Right ventricle myocardium superior (tissue), 1 donor: ENCODE measurements at places on chromosomes 4 and X. TPM values are rescaled to one million over a fixed set of nuclear protein-coding genes. Genes with fewer than 3 reads are reported as not detected.
A peak's percentile ranks its signal among the peaks of the same experiment; 100 is the strongest.

GRCh38 chr4:73612032-73612431, 8.2 kb downstream of the RASSF6 start:
- DNase-seq, result no peak

DNA sequence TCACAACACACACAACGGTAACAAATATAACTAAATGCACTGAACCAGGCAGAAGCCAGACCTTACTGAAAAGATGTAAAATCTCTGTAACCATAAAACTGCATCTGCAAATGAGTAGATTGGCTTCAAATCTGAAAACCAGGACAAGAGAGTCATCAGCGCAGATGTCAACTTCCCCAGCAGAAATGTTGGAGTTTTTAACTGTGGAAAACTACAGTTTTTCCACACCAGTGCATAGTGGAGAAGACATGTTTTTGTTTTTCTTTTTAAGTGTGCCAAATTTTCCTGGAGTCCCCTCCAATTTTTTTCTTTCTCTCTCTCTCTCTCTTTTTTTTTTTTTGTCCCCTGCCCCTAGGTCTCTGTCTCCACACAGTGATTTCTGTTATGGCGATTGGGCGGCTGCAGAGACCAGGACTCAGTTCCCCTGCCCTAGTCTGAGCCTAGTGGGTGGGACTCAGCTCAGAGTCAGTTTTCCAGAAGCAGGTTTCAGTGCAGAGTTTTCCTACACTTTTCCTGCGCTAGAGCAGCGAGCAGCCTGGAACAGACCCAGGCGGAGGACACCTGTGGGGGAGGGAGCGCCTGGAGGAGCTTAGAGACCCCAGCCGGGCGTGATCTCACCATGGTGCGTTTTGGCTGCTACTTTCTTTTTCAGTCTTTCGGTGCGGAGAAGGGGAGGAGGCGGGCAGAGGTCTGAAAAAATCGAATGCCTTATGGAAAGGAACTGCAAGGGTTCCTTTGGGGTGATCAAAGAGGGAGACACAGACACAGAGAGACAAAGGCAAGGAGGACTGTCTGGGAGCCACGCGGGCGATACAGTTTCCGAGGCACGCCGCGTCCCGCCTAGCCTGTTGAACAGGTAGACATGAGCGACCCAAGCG, at the start of gene GUCY1A1:
Gene GUCY1A1, plus strand, starts transcription at position 505 of the 878 bp plus-strand sequence. CDS start 30,020 bp downstream, outside the sequence.
- DNase-seq, result peak; percentile 51

- peak; percentile 74 for DNase-seq
These were observed 16.0 kb downstream of the IGFBP7 start for GRCh38 chr4:57093845-57094831.

DNA sequence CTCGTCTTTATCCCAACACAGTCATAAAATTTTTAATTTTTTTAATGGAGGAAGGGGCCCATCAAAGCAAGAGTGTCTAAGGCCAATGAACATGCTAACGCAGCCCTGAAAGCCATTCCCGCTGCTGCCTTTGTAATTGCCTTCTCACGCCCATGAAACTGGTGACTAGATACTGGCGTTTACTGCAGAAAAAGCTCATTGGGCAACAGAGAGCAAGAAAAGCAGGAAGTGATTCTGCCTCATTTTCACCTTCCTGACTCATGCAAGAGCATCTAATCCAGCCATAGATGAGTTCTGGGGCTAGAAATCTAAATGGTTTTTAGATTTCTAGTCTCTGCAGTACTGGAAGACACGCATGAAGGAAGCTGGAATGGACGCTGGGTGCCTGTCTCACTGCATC, 72.5 kb downstream of the ANXA3 start:
- DNase-seq, result no peak

DNA sequence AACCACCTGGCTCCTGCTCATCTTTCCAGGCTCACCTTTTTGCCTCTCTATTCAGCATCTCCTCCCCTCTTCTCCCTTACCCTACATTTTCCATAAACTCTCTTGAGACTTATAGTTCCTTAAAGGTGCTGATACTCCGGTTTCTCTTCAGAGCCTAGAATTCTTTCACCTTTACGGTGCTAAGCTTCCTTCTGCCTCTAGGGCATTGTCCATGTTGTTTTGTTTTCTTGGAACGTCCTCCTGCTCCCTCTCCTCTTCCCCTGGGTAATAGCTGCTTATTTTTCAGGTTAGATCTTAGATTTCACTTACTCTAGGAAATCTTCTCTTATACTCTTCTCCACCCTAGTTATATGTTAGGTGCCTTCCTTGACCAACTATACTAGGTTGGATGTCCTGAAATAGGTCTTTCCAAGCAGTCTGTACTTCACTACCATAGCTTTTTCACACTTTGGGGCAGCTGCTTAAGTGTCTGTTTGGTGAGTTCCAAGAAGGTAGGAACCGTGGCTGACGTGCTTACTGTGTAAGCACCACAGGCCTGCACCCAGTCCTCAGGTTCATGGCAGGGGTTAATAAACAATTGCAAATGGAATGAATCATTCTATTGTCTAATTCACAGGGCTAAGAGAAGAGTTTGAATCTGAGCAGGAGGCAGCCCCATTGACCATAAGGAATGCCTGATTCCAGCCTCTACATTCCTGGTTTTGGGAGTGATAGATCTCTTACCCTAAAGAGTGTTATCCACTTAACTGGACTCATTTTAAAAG, 227.5 kb downstream of the MGST2 start:
- DNase-seq, result no peak

GRCh38 chr4:118322831-118323502, 29.8 kb downstream of the PRSS12 start:
- DNase-seq, result no peak

DNA sequence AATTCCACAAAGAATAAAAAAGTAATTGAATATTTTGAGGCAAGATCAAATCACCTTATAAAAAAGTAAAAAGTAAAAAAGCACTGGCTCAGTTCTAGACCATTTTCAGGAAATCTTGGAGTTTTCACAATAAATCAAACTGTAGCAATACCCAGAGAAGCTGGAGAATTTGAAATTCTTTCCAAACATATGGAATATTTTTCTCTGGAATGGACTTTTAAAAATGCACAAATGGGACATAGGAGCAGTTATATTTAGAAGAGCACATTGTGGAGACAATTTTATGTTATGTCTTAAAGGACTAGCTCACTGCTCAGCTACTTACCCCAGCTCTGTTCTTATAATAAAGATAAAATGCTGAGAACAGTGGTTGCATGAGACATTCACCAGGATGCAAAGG, 211.9 kb upstream of the KIT start:
- no peak for DNase-seq

- DNase-seq, result no peak
These were observed 64.4 kb upstream of the NAP1L5 start for GRCh38 chr4:88761861-88762523.

- no peak for DNase-seq
These were observed 77.5 kb downstream of the MSN start for GRCh38 chrX:65744965-65745364.

- no peak for DNase-seq
These were observed 56.8 kb upstream of the EMCN start for GRCh38 chr4:100574607-100575006.

DNA sequence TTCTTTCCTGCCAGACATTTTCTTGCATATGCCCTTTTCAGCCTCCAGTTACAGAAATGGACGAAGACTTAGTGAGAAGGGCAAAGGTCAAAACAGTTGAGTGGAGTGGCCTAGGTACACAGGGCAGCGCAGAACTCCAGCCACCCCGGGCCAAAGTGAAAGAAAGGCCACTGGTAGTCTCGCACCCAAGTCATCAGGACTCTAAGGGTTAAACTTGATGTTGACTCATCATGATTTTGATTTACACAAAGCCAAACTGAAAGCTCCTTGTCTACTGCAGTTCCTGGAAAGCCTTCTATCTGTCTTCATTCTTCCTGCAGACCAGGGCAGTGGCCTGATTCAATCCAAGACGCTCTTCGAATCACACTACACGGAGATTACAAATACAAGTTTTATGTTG, 2.6 kb upstream of the IL13RA1 start:
- no peak for DNase-seq

- DNase-seq, result no peak
These were observed 281.8 kb upstream of the UGT8 start for GRCh38 chr4:114316789-114317188.

DNA sequence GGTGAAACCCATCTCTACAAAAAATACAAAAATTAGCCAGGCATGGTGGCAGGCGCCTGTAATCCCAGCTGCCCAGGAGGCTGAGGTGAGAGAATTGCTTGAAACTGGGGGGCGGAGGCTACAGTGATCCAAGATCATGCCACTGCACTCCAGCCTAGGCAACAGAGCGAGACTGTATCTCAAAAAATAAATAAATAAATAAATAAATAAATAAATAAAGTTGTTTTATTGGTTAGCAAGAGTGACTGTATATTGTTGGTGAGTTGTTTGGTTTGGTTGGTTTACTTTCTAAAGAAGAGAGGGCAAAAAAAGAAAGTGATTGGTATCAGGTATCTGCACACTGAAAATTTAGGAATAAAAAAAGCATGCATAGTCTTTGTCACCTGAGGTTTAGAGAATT, 501.0 kb downstream of the RPA4 start:
- DNase-seq, result no peak

Gene FGFR3
- 2.9 TPM for total RNA-seq

Gene SPANXN3
- not detected for total RNA-seq

Gene FHIP1A
- 16.8 TPM for total RNA-seq

Gene PHOX2B
- total RNA-seq, result not detected

Gene DUSP21
- not detected for total RNA-seq

Gene MAGEA12
- total RNA-seq, result not detected

Gene TSPAN7
- total RNA-seq, result 26.6 TPM

Gene C4orf50
- total RNA-seq, result not detected
